Activated CD4-positive, alpha-beta T cell treated with anti-CD3 and anti-CD28 coated beads for 24 hours (primary cell): ENCODE measurements at places on chromosomes 13 and 19.
A peak's percentile ranks its signal among the peaks of the same experiment; 100 is the strongest.

DNA sequence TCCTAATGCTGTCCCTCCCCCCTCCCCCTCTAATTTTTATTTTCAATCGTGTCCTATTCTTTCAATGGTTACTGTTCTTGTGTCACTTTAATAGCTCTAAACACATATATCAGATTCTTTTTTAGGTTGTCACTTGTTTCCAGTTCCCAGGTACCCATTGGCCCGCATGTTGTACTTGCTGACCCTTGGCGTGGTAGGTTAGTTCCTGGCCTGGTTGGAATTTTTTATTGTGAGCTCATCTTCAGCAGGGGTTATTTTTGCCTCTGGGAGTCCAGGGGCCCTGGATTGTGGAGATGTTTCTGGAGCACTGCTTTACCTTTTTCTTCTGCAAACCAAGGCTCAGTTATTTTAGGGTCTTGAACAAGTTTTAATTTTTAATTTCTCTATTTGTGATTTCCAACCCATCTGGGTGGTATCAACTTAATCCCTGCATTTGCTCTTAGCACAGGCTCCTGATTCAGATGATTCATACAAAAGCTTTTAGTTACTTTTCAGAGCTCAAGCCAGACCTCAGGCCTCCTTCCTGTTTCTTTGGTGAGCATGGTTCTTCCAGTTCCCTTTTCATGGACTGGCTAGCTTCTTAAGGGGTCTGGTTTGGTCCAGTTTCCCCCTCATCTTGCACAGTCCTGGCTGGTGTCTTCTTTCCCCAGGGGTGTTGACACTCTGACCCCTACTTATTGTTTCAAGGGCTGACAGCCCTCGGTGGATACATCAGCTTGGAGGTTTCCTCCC lies 220.5 kb downstream of the TM9SF2 start:
- DNase-seq, result no peak

- DNase-seq, result no peak
These were observed 923 bp upstream of the C13orf42 start for GRCh38 chr13:51111997-51112396.

- DNase-seq, result no peak
These were observed 9.8 kb downstream of the ZNF606 start for GRCh38 chr19:57992841-57993240.

DNA sequence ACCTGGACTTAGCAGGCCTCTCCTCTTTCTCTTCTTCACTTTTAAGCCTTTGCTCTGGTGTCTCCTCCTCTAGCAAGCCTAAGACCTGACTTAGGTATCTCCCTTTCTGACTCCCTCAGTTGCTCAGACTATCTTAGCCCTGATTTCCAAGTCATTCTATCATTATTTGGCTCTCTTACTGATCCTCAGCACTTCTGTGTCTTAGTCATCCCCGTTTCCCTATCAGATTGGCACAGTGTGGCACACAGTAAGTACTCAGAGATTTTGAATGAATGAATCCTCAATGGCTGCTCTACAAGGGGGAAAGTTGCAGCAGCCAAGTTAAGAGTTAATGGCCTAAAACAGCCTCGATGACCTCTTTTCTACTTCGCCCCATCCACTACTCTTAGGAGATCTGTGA lies 8.2 kb downstream of the KCTD12 start:
- DNase-seq, result no peak

- no peak for DNase-seq
These were observed 76.9 kb downstream of the TEX29 start for GRCh38 chr13:111397202-111397880.

DNA sequence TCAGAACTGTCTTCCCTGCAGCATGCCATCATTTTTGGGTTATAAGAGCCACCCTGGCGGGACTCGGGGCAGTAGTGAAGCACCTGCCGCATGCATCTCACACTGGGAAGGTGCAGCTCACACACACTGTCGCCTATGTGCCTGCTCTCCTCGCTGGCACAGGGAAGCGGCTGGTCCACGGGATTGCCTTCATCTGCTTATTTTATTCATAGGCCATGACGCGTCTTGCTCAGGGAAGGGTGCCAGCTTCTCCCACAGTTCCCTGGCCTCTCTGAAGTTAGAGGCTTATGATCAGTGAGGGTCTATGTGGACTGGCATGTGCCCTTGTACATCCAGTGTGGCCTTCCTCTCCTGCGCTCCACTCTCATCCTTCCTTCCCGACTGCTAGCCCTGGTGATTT lies 150.0 kb downstream of the KLF12 start:
- DNase-seq, result no peak

DNA sequence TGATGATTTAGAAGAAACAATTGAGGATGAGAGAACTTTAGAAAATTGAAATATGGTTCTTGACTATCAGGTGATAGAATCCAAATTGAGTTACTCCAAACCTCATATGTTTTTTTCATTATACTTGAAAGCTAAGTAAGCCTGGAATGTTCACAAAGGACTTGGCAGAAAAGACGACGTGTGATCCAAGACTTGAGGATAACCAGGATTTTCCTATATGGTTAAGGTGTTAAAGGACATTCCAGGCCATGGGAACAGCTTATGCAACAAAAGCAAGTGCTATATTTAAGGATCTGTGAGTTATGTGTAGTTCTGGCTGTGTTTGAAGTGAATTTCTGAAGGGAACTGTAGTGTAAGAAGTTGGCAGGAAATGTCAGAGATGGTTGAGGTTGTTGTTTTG lies 52.5 kb downstream of the SLITRK1 start:
- DNase-seq, result no peak

DNA sequence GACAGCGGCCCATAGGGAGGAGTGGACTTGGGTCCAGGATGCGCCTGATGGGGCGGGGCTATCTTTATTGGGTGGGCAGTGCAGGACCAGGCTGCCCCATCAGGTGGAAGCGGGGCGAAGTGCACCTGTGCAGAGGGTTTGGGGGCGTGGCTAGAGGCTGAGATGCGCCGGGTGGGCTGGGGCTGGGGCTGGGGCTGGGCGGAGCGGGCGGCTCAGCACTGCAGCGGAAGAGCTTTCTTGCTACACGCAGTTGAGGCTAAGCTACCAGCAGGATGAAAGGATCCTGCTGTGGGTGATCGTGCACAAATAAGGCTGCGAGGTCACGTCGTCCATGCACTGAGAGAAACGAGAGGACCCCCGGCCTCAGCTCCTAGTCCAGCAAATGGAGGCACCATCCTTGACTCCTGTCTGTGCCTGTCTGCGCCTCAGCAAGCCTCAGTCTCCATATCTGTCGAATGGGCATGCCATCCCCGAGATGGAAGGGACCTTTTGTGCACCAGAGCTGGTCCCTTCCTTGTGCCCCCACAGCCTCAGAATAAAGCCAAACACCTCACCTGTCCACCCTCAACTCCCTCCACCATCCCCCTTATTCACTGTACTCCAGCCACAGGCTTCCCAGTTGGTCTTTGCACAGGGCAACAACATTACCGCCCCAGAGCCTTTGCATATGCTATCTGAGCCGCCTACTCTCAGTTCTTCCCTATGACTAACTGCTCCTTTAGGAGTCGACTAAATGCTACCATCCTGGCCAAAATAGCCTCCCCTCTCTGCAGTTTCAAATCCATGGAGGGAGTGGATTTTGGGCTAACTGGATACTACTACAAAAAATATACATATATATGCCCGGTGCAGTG lies 21.0 kb upstream of the HOMER3 start:
- DNase-seq, result no peak

- DNase-seq, result peak; percentile 60
These were observed 759 bp downstream of the PPP1R15A start for GRCh38 chr19:48872884-48873475.

- no peak for DNase-seq
These were observed 6.2 kb downstream of the TEX29 start for GRCh38 chr13:111326621-111326965.

- DNase-seq, result no peak
These were observed 298.8 kb downstream of the LMO7 start for GRCh38 chr13:75934889-75935288.

DNA sequence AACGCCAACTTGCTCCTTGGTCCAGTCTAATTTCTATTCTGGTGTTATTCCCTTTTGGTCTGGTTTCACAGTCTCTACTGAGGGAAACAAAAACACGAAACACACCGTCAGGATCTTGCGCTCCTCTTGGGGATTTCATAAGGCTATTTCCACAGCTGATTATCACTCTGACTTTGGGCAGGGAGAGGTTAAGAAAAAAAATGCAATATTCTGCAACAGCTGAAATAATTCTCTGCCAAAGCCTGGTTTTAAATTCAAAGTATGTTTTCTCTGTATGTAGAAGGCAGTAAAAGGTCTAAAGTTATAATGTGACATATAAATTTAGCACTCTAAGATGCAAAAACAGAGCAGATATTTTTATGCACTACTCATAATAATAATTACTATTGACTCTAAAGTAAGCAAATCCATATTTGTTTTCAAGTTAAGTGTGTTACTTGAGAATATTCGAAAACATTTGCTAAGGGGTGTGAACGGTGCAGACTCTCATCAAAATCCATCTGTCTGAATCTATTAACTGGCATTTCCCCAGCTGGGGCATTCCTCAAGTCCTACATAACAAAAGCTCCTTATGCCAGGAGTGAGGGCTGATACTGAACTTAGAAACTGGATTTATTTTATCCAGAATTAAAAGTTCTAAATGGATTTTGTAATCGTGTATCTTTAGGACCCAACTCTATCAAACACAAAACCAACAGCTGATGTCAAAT lies 38.4 kb upstream of the STARD13 start:
- DNase-seq, result no peak

DNA sequence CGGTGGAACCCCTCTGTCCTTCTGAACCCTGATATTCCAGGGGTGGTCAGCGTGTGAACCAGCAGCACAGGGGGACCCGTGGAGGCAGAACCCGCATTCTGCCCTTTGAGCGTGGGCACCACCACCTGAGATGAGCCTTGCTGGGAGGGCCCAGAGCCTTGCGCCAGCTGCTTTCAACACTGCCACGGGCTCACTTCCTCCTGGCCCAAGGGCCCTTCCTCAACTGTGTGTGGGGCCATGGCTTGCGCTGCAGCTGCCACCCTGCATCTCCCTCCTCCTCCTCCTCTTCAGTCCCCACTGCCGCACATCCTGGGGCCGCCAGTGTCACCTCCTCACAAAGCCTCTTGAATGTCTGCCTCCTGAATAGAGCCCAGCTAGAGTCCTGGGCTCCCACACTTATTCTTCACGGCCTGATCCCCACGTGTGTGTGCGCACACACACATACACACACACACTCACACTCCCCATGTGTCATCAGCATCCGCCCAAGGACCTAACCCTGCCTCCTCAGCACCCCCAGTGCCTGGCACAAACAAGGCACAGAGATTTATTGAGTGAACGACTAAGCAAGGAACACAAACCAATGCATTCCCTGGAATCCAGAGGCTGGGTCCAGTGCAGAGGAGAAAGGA lies 26.9 kb upstream of the TMEM160 start:
- no peak for DNase-seq

GRCh38 chr13:28697441-28697840 lies 21.3 kb downstream of the SLC46A3 start:
- DNase-seq, result no peak

DNA sequence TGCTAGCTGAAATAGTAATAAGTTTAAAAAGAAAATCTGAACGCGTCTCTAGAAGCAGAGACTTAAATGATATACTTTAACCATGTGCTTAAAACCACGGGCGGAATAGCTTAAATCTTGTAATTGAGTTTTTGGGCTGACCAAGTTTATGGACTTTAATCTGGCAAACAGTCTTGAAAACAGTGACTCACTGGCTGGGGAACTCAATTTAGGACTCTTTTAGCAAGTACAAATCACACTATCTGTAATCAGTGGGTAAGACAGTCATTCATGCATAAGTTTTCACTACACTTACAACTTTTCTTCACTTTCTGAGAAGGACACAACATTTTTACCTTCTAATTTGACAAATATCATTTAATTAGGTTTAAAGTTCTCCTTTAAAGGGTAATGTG lies 26.8 kb downstream of the ZNF627 start:
- DNase-seq, result no peak

DNA sequence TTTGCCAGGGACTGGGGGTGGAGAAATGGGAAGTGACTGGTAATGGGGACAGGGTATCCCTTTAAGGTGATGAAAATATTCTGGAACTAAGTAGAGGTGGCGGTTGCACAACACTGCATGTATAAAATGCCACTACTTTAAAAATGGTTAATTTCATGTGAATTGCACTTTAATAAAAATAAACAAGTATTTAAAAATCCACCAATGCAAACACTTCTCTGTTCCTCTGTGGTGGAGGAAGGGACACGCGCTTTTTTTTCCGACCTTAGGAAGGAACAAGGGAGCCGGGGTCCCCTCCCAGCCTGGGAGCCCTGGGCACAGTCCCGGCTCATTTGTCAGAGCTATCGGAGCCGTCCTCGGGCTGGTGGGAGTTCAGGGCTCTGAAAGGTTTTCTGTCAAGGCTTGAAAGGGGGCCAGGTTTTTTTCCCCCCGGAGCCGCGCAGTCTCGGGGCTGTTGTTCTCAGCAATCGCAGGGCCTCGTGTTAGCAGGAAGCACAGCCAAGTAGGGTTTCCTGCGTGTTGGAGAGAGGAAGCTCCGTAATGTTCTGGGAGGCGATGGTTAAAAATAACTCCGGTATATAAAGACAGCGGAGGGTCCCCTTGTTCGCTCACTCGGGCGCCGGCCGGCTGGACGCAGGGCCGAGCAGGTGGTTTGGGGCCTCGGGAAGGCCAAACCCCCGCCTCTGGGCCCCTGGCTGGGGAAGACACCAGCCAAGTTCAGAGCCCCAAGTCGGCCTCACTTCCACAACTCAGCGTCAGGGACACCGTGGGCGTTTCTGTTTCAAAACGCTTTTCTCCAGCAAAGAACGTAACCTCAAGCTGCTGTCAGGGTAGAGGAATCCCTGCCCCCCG lies 41.2 kb upstream of the KLF2 start:
- DNase-seq, result peak; percentile 44

DNA sequence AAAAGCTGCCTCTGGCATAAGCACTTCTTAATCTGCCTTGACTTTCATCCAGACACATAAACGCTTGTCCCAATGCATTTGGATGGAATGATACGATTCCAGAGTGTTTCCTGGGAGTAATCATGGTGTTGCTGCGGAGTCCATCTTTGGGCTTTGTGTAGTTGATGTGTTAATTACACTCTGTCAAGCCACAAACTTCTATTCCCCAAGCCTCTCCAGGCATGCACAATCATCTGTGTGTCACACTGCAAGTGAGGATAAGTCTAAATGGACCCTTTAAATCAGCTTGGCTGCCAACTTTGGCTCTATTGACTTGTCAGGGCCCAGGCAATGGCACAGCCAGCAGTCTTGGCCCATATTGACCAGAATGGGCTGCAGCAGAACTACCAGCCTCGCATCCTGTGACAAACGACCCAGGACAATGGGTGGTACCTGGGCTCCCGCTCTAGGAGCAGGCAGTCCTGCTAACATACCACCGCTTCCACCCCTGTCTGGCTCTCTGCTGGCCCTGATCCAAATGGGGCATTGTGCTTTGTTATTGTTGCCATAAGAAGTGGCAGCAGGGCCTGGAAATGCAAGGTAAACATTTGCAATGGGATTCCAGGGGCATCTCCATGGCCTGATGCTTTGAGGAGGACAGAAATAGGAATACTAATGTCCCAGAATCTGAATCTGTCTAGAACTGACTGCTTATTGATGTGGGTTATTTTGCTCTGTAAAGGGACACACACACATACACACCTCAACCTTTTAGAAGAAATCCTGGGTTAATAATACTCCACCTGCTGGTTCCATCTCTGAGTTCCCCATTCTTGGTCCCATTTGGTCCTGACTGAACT lies 127.2 kb downstream of the DNAJC15 start:
- DNase-seq, result no peak

- DNase-seq, result no peak
These were observed 37.3 kb upstream of the C13orf42 start for GRCh38 chr13:51148223-51148951.

GRCh38 chr13:28338006-28338574 lies 156.8 kb downstream of the FLT1 start:
- no peak for DNase-seq

GRCh38 chr19:16482745-16483144 lies 11.0 kb upstream of the EPS15L1 start:
- DNase-seq, result no peak
